Fibroblast of the conjunctiva (primary cell): ENCODE measurements at places on chromosomes 2 and 18.

GRCh38 chr2:120437604-120438000 lies 91.7 kb downstream of the INHBB start:
- no peak for DNase-seq

- no peak for DNase-seq
These were observed 64.0 kb downstream of the MBP start for GRCh38 chr18:77068321-77069312.

- DNase-seq = no peak
These were observed 474.7 kb downstream of the MBD2 start for GRCh38 chr18:53749766-53750165.

DNA sequence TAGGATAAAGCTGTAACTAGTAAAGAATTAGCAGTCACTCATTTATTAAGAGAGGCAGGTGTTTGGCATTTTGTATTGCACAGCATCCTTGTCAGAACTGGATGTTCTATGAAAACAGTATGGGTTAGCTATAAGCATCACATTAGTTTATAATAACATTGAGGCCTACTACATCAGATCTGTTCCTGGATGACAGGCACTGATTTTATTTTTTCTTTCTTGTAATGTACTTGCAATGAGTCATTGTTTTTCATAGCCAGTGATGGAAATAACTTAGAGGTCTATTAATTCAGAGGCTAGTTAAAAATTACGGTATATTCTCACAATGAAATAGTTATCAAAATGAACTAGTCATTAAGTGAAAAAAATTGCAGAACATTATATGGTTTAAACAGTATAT lies 13.0 kb upstream of the RMDN2 start:
- no peak for DNase-seq

DNA sequence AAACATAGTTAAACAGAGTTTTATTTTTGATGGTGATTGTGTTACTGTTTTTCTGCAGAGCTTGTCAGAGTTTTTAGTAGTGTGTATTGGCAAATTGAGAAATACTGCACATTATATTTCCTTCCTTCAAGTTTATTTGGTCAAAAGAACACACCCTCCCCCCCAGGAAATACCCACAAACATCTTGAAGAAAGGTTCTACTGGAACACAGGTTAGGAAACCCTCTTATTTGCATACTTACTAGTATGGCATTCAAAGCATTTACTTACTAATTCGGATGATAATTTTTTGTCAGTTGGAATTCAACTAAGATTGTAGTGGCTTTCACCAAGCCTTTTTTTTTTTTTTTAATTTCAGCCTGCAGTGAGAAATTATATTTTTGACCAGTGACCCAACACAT lies 9.1 kb downstream of the CAB39 start:
- DNase-seq = no peak
